ENCODE measurements at places on chromosomes 11 and 22. TPM values are rescaled to one million over a fixed set of nuclear protein-coding genes. Genes with fewer than 3 reads are reported as not detected.
A peak's percentile ranks its signal among the peaks of the same experiment; 100 is the strongest.

Gene TRIM49
- total RNA-seq, result not detected

Gene MAP6
- total RNA-seq, result 0.31 TPM

Gene UBQLN3
- 0.23 TPM for total RNA-seq

Gene TCN1
- total RNA-seq, result not detected

Gene SCUBE2
- total RNA-seq, result 5.2 TPM

Gene LIF
- total RNA-seq, result 4.1 TPM

Gene DAGLA
- total RNA-seq, result 2.6 TPM

Gene CRYBB2
- total RNA-seq, result not detected

Gene RAG2
- total RNA-seq, result 1.3 TPM

Gene CABP7
- total RNA-seq, result 1.2 TPM

GRCh38 chr11:42482822-42483221 is 829.0 kb upstream of the API5 start:
- no peak for ATAC-seq

GRCh38 chr22:31983911-31984656 is 39.7 kb downstream of the YWHAH start:
- ATAC-seq, result no peak

GRCh38 chr22:45977003-45977411 is at the start of gene WNT7B:
Gene WNT7B (minus strand): TSS chr22:45977162. CDS start chr22:45976754, 408 bp downstream.
- no peak for ATAC-seq

DNA sequence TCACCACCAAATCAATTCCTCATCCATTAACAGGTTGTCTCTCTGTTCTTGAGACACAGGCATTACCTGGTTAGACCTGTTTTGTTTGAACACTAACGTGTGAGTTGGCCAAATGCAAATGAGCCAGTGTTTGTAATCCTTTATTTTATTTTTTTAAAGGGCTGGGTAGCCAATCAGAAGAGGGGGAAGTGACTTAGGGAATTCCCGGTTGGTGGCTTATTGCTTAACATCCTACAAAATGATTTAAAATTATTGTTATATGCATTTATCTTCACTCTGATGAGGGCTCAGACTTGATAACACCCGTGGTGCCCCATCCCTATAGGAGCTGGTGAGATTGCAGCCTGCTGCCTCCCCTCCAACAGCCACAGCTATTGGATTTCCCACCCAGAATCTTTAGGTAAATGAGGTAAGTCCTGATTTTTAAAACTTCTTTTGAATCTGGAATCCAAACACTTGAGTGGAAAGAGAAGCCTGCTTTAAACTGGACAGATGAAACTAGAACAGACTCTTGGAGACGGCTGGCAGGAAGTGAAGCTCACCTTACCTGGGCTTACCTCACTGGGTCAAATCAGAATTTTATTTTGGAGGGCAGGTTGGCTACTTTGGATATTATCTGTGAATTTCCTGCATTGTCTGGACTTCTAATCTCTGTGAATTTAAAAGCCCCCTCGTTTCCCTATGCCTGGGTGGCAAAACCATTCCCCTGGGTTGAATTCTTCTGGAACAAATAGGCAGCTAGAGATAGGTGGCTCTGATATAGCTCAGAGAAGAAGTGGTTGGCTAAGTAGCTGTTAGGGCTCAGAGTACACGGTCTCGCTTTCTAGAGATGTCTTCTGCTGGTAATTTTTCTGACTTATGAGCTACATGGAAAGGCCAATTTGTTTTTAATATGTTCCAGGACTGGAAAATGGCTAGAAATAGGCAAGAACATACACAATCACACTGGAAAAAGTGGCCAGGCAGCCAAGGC is at the start of gene EHF:
Gene EHF, plus strand, starts transcription at position 274 of the 973 bp plus-strand sequence. CDS start 21,538 bp downstream, outside the sequence.
- no peak for ATAC-seq

GRCh38 chr11:103499710-103500340 is 390.6 kb downstream of the DYNC2H1 start:
- ATAC-seq, result no peak

DNA sequence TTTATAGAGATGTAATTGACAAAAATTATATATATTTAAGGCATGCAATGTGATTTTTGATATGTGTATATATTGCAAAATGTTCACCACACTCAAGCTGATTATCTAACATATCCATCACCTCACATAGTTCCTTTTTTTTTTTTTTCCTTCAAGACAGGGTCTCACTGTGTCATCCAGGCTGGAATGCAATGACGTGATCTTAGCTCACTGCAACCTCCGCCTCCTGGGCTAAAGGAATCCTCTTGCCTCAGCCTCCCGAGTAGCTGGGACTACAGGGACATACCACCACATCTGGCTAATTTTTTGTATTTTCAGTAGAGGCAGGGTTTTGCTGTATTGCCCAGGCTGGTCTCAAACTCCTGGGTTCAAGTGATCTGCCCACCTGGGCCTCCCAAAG is 65.1 kb upstream of the SLC35C1 start:
- ATAC-seq, result no peak

DNA sequence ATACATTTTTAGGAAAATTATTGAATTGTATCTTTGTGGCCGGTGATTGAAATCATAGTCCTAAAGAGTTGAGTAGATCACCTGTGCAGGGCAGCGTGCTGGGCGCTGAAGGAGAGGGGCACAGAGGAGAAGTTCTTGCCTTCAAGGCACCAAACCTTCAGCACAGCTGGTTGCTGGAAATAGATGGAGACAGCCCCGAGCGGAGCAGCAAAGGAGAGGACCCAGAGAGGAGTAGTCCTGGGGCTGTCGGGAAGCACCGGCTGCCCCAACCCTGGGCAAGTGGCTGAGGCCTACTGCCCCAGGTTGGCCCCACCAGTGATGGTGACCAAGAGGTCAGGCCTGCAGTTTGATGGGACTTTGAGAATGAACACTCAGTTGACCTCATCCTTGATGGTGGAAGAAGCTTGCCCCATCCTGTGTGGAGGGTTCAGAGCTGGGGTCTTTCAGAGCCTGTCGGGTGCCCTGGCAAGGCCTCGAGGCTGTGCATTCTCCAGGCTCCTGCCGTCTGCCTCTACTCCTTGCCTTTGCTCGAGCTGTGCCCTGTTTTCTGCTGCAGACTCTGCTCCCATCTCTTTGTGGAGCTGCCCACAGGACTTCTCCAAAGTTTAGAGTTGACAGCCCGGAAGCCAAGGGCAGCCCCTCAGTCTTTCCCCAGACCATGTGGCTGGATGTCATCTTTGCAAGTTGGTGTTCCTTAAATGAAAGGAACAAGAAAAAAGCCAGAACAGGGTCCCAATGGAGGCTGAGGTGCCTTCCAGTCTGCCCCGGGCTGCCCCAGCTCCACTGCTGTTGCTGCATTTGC is 285.1 kb downstream of the TBC1D22A start:
- ATAC-seq, result no peak

- no peak for ATAC-seq
Observed at GRCh38 chr11:69295995-69296889, 2.3 kb downstream of the MYEOV start.

DNA sequence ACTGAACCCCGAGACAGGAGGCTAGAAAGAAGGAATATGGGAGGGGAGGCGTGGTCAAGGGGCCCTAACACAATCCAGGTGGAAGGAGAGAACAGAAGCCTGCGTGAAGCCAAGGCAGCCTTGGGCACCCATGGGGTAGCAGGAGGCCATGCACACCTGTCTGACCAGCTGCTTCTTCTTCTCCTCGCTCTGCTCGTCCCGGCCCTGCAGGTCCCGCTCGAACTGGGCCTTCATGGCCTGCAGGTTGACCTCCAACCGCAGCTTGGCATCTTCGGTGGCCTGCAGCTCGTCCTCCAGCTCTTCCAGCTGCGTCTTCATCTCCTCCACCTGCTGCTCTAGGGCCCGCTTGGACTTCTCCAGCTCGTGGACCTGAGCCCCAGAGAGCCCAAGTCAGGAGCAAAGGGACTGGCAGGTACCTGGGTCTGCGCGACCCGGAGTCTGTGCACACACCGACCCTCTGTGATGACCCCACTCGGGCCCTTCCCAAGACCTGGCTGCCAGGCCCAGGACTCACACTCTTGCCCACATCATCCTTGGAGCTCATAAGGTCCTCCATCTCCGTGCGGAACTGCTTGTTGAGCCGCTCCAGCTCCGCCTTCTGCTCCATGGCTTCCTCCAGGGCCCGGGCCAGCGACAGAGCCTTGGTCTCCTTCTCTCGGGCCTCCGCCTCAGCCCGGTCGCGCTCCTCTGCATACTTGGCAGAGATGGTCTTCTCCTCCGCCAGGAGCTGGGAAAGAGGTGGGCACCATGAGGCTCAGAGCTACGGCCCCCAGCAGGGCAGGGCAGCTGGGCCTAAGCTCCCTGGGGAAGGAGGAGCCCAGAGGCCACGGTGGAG is 35.9 kb downstream of the APOL1 start:
- no peak for ATAC-seq

DNA sequence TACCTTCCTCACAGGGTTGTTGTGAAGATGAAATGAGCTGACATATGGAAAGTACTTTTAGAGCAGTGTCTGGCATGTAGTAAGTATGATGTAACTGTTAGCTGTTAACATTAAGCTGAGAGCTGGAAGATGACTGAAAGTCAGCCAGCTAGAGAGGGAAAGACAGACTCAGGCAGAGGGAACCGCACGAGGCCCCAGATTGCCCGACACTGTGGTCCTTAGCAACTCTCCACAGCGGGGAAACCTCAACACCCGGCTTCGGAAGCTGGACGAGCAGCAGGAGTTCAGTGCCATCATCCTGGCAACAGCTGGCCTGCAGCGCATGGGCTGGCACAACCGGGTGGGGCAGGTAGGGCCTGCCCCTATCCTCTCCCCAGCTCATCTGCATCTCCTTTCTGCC is 6.5 kb downstream of the HMBS start:
- no peak for ATAC-seq

GRCh38 chr11:62044639-62045121 is 77.2 kb upstream of the FTH1 start:
- ATAC-seq, result no peak

- ATAC-seq, result no peak
Observed at GRCh38 chr22:40588726-40589125, 47.8 kb downstream of the MRTFA start.

GRCh38 chr11:15136166-15136565 is 21.4 kb downstream of the INSC start:
- ATAC-seq, result no peak

DNA sequence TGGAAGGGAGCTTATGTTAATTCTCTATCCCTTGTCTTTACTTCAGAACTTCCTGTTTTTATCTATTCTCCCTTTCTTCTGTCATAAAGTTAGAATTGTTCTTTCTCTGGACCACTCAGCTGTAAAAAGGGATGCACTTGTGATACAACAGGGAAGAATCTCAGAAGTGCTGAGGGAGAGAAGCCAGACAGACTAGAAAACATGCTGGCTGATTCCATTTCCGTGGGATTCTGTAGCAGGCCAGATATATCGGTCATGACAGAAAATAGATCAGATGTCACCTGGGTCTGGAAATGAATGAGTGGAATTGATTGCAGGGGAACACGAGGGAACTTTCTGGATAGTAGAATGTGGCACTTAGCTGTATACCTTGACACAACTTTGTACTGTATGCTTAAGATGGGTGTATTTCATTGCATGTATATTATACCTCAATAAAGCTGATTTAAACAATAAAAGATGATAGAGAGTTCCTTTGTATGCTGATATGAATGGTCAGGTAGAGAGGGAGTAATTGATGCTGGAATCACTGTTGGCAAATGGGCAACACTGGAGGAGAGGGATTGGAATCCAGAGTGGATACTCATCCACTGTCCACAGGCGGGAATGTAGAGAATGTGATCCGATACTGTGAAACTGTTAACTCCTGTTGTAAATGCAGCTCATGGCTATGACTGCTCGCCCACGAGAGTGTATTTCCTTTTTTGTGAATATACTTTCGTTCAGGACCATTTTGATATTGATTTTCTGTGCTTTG is 59.6 kb downstream of the ATXN10 start:
- ATAC-seq, result peak; percentile 24

DNA sequence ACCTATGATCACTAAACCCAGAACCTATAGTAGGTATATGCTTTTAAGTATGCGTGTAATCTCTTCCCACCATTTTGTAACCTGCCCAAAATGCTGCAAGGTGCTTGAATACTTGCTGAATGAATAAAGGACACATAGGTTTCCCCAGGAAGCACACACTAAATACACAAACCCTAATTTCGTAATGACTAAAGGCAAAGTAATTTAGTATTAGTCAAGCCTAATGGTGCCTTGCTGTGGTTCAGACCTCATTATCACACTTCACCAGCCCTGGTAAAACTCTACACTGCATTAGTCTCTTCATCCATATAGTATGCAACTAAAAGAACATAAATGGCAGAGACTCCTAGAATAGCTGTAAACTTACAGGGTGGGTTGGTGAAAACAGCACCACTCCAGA is 289.0 kb upstream of the PITPNB start:
- no peak for ATAC-seq

DNA sequence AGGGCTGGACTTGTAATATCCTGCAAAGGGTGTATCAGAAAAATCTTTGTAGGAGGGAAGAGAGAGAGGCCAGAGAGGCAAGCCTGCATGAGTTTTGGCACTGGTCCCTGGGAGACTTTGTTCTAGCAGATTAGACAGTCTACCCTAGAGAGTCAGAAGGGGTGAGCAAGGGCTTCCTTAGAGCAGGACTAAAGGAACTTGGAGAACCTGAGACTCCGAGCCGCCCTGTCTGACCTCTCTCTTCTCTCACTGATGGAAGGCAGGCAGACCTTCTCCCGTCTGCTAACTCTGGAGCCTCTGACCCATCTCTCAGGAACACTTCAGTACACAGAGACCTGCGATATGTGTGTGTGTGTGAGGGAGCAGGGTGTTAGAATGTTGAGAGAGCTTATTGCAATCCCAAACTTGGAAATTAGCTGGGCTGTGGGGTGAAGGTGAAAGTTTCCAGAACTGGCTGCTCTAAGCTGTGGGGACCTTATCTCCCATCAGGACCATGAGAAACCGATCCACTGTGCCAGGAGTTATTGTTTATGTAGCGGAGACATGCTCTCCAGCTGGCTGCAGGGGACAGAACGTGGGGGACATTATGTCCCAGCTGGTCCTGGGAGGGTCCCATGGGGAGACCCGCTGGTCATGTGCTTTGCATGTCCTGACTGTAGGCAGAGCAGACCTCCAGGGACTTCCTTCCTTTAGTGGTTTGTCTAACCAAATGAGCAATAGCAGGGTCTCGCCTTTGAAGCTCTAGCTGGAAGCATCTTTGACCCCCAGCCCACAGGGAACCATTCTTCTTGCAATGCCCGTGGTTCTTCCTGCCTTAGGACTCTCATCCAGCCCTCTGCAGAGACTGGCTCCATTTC is 51.1 kb downstream of the TIMP3 start:
- ATAC-seq, result no peak

GRCh38 chr11:86176165-86176884 is 68.2 kb upstream of the EED start:
- no peak for ATAC-seq

DNA sequence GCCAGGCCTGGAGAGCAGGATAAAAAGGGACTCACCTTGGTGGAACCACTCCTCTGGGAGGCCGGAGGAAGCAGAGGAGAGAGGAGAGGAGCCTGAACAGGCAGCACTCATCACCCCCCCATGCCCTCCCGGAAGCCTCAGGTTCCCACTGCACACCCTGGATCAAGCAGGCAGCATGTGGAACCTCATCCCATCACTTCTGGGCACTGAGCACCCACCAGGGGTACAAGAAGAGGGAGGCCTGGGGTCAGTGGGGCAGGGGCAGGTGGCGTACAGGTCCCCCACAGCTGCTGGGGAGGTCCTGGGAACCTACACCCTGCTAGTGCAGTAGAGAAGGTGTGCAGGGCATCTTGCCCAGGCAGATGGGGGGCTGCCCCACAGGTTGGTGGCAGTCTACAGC is 35.1 kb upstream of the TXNRD2 start:
- no peak for ATAC-seq

GRCh38 chr11:9601037-9601875 is 27.8 kb downstream of the WEE1 start:
- peak; percentile 46 for ATAC-seq

- ATAC-seq, result no peak
Observed at GRCh38 chr11:1447845-1448825, 38.4 kb downstream of the MOB2 start.

- ATAC-seq, result no peak
Observed at GRCh38 chr11:118091690-118092089, 4.9 kb upstream of the SMIM35 start.

- ATAC-seq, result no peak
Observed at GRCh38 chr11:117932947-117933346, 3.7 kb upstream of the TMPRSS13 start.

All from motor neuron (in vitro differentiated cells).